ENCODE measurements at places on chromosomes 7 and 10.

GRCh38 chr7:56121440-56121839 is 5.2 kb upstream of the NUPR2 start:
- no peak for DNase-seq

DNA sequence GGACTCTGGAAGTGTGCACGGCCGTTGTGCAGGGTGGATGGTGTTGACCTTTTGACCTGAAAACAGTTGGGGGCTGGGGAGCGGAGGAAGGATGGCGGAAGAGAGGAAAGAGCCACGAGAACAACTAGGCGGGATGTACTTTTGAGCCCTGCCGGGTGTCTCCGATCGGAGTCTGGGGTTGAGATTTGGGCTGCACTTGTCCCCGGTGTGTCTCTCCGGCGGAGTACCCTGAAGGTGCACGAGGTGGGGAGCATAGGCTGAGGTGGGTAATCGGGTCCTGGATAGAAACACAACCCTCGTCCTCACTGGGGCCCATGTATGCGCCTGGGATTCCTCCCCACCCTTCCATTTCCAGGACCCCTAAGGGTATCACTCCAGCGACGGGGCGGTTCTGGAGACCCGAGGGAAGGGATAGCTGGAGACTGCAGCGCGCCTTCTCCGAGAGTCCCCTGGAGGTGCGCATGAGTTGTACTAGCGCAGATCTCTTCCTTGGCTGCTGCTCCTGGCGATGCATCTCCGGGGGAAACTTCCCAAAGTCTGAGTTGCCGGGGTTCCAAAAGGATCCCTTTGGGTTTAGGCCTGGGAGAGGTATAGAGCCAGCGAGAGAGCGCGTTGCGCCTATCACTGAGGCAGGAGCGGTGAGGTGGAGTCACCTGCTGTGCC is 4.6 kb upstream of the HMX2 start:
- no peak for DNase-seq

DNA sequence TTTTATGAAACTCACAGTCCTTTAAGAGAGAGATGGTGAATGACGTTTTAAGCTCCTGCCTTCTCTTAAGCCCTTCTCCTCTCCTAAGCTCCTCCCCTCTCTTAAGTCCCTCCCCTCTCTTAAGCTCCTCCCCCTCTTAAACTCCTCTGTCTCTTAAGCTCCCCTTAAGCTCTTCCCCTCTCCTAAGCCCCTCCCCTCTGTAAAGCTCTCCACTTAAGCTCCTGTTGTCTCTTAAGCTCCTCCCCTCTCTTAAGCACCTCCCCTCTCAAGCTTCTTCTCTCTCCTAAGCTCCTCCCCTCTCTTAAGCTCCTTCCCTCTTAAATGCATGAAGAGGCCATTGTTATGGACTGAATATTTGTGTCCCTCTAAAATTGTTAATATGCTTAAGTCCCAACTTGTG is 1180.6 kb upstream of the AUTS2 start:
- DNase-seq = no peak

- DNase-seq = no peak
Measured at GRCh38 chr7:156725936-156726335, 85.4 kb downstream of the RNF32 start.

DNA sequence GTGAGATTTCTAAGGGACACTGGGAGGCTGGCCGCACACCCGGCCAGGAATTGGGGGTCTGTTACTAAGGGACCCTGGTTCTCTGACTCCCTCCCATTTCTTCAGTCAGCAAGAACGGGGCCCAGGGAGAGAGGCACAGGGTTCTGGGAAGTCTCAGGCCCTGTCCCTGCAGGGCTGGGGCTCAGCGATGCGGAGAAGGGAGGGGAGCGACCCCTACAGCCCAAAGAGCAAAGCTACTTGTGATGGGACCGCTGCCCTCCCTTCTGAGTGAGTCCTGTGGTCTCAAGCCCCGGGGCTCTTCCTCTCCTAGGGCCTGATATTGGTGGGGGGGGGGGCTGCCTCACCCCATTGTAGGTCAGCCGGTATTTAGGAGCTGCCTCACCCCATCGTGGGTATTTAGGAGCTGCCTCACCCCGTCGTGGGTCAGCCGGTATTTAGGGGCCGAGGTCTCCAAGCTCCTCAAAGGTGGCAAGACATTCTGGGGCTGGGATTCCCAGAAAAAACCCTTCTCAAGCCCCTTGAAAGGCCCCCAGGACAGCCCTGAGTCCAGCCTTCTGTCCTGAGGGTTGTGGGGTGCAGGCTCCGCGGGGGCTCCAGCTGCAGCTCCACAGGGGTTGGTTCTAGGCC is 16.9 kb upstream of the NKX6-2 start:
- DNase-seq = no peak

- no peak for DNase-seq
Measured at GRCh38 chr10:113764582-113764981, 13.1 kb downstream of the PLEKHS1 start.

DNA sequence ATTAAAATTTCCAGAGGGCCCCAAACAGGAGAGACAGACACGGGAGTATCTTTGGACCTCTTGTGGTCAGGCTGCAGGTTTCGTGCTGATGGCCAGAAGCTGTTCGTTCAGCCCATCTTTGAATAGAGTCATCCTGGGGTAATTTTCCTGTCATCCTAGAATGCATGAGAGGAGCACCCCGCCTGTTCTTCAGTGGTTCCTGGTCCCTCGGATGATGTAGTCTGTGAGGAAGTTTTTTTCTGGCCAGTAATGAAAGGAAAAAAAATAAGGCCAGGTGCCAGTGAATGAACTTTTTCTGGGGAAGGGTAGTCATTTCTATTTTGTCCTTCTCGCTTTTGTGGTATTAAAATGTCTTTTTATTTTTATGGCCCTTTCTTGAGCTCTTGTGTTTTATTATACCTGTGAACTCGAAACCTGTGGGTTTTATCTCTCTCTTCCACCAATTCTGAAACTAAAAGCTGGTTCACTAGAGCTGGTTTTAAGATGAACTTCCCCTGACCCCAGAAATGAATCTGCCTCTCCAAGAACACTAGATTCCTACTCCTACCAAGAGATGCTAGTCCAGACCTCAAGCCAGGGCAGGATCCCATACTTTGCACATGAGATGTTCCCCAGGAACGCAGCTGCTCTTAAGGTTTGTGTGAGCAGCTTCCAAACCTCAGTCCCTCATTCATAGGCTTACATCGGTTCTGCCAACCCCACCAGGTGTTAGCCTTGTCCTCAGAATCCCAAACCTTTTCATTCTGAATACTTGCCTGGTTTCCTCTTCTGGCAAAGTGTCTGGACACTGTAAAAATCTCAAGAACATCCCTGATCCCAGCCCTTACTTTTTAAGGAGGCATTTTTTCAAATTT is 15.4 kb upstream of the MEST start:
- DNase-seq = no peak

- no peak for DNase-seq
Measured at GRCh38 chr7:11830582-11831155, 1.3 kb downstream of the THSD7A start.
